Hematopoietic multipotent progenitor cell treated with erythropoietin and hydrocortisone succinate and interleukin-3 and kit ligand, for 6 days (in vitro differentiated cells): ENCODE measurements at places on chromosomes 1 and 21.
A peak's percentile ranks its signal among the peaks of the same experiment; 100 is the strongest.

DNA sequence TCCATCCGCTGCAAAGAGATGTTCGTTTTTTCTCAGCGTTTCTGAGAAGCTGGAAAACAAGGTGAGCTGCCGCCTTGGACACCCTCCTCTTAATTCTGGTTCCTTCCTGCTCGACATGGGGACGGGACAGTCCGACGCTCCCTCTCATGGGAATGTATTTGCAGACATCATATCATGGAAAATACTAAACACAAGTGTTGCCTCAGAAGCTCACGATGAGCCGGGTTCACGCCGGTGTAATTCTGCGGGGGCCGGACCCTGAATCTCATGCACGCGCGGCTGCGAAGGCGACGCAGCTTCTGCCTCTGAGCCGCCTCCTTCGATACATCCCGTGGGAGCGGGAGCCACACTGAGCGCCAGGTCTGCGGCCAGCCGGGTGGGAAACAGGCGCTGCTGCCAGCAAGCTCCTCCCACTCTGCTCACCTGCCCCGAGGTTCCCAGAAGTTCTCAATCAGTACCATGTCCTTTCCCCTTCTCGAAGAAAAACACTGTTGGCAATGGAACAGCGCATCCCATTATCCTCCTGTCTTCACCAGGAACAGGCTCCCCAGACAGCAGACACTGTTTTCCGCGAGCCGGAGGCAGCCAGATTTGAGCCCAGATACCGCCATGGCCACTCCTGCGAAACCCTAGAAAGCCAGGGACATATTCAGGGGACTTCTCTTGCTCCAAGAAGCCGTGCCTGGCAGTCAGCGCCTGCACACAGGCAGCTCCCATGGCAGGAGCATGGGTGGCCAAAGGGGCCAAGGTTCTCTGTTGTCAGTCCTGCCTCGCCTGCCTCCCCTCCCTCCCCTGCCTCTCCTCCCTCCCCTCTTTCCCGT lies 98.0 kb downstream of the WDR4 start:
- DNase-seq = no peak

DNA sequence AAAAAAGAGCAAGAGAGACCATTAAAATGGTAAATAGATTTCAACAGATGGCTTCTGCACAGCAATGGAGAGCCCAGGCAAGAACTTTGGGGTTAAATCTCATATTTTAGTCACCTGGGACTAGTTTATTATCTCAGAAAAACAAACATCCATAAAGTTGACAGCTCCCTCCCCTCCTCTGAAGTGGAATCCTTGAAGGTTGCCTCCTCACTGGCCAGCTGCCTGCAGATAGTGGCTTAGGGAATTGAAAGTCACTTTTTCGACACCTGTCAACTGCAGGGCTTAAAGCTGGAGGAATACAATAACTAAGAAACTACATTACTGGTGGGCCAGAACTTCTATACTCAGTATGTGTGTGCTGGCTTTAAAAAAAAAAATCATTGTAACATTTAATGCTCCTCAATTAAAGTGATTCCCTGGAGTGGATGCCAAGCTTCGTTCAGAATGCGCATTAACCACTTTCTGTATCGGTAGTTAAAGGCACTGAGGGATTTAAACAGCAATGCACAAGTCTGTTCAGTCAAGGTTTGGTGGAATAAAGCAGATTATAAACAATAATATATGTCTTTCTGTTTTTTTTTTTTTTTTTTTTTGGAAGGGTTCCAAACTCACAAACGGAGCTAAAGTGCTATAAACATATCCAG lies 52.5 kb downstream of the LHX4 start:
- no peak for DNase-seq

GRCh38 chr1:35264871-35265270 lies 3.6 kb upstream of the ZMYM4 start:
- DNase-seq = peak; percentile 44

- peak; percentile 36 for DNase-seq
Measured at GRCh38 chr1:231420299-231420958, 1.7 kb downstream of the EGLN1 start.

DNA sequence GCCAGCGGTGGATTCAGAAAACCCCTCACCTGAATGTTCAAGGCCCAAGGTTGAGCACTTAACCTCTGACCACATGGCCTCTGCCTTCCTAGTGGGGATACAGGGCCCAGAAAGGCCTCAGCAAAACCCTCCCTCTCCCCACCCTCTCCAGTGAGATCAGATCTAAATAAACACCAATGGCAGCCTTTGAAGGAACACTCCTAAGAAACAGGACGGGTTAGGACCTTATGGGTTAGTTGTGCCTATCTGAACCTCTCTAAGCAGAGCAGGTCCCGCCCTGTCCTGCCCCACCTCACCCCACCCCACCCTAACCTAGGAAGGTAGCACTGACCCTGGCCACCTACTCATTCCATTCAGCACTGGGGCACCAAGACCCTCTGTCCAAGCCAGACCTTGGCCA lies 7.9 kb upstream of the GRHL3 start:
- peak; percentile 33 for DNase-seq

GRCh38 chr1:172054172-172054571 lies 212.9 kb downstream of the DNM3 start:
- peak; percentile 11 for DNase-seq

DNA sequence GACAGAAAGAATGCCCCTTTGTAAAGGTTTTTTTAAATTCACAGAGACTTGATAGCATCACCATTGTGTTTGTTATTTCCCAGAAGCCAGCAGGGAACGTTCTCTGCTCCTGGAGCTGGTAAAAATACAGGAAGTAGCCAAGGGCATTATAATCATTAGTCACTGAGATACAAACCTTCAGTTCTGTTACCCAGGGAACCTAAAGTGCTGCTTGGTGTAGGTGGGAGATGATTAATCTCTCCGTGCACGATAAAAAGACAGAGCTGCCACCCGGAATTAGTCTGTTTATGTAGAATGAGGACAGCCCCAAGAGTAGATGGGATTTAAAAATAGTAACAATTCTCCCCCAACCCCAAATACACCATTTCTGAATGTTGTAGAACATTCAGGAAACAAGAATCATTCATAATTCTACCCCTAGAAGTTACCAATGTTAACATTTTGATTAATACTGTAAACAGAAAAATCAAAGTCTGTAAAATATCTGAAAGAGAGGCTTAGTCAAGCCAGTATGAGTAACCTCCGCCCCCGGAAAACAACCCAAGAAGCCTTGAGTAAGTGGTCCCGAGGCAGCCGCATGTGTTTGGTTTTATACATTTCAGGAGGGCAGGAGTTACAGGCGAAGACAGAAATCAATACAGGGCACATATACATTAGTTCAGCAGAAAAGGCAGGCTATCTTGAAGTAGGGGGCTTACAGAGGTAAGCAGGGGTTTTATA lies 45.3 kb upstream of the CTBS start:
- peak; percentile 22 for DNase-seq

DNA sequence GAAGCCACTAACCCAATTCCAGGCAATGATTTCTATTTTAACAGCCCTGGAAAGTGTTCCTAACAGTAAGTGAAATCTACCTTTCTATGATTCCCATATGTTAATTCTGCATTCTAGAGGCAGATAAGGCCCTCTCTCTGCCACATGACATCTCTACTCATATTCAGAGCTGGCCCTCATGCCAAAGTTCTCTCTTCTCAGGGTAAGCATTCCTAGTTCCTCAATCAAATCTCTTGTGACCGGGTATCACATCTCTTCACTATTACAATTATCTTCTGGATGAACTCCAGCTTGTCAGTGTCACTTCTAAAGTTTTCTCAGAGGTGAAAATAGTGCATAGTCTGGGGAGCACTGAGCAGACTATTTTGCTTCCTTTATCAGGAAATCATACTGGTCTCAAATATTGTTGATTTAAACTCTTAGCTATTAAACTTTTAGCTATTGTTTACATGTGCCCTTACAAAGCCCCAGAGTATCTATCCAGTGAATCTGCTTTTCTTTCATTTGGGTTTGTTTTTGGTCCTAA lies 66.4 kb upstream of the TNFSF18 start:
- no peak for DNase-seq

DNA sequence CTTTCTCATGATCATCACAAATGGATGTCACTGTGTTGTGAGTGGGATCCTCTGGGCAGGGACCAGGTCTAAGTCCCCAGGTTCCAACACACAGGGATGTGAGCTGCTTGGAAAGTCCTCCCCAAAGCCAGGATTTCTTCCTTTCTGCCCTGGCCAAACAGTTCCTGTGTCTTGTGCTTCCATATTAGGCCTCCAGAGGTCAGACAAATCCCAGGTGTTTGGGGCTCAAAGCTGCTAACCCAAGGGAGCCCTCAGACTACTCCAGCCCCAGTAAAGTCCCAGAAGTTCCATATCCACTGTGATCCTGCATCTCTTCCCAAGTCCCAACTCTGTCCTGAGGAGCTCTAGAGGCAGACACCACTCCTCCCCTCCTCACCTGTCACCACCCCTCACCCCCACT lies 27.7 kb upstream of the MAGOH start:
- peak; percentile 23 for DNase-seq

DNA sequence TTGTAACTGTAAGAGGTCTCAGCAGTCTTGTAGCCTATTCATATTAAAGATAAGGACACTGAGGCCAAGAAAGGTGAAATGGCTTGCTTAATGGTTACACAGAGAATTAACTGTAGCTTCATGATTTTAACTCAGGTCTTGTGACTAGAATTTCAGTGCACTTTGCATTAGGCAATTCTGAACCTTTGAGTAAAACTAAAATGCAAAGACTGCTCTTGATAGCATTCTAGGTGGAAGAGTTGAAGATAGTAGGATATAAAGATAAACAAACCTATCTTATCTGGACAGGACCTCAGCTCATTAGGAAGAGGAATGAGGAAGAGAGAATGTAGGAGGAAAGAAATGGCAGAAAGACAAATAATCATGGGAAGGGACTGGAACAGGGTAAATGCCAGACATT lies 68.6 kb upstream of the RGL1 start:
- no peak for DNase-seq
